Tibial nerve (tissue), 4 donors: ENCODE measurements at places on chromosomes 12 and 14. TPM values are rescaled to one million over a fixed set of nuclear protein-coding genes. Genes with fewer than 3 reads are reported as not detected.

Gene WSB2
- 39.8 TPM for total RNA-seq

Gene GALNT16
- total RNA-seq = 9.6 TPM

DNA sequence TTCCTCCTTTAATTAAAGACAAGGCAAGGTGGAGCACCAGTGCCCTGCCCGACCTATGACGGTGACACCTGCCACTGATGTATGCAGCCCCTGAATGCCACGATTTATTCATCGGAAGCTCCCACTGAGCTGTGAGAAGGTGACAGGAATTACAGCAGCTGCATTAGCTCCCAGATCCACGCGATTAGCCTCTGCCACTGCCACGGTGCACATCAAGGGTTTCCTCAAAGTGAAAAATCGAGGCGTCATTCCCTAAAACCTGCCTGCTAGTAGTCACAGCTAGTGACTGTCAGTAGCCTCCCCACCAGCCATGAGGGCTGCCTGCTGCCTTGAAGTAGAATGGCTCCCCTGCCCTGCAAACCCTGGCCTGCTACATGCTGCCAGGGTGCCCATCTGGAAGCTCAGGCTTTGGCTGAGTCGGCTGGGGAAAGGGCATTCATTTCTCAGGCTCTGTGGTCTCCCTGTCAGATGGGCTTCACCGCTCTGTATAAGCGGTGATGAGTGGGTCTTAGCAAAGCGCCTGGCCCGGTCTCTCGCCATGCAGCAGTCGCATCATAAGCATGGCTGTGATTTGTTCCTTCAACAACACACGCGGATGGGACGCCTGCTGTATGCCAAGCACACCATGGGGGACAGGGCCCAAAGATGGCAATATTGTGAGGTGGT is 8.2 kb upstream of the BCL11B start:
- no peak for DNase-seq
- no peak overlapping the region for H3K4me3 ChIP-seq
- no peak overlapping the region for H3K27ac ChIP-seq
- peaks cover 42% of the 10 kb centered on the region for H3K27me3 ChIP-seq
- H3K4me1 ChIP-seq = no peaks in the 10 kb centered on the region

DNA sequence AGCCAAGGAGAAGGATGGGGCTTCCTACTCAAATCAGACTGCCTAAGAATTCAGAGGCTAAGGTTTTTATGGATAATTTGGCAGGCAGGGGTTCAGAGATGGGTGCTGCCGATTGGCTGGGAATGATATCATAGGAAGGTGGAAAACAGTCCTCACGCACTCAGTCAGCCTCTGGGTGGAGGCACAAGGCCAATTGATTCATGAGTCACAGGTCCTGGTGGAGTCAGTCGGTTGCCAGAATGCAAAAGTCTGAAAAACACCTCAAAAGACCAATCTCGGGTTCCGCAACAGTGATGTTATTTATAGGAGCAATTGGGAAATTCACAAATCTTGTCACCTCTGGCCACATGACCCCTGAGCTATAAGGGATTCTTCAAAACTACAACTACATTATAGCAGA is 105.5 kb downstream of the GXYLT1 start:
- H3K27ac ChIP-seq = no peak overlapping the region
- no peak overlapping the region for H3K4me3 ChIP-seq
- DNase-seq = peak; percentile 11
- H3K36me3 ChIP-seq = no peaks in the 10 kb centered on the region
- H3K4me1 ChIP-seq = no peaks in the 10 kb centered on the region

- H3K27me3 ChIP-seq = no peaks in the 10 kb centered on the region
- no peak overlapping the region for H3K4me3 ChIP-seq
These were observed 131.3 kb downstream of the ZFP36L1 start for GRCh38 chr14:68661226-68662225.

DNA sequence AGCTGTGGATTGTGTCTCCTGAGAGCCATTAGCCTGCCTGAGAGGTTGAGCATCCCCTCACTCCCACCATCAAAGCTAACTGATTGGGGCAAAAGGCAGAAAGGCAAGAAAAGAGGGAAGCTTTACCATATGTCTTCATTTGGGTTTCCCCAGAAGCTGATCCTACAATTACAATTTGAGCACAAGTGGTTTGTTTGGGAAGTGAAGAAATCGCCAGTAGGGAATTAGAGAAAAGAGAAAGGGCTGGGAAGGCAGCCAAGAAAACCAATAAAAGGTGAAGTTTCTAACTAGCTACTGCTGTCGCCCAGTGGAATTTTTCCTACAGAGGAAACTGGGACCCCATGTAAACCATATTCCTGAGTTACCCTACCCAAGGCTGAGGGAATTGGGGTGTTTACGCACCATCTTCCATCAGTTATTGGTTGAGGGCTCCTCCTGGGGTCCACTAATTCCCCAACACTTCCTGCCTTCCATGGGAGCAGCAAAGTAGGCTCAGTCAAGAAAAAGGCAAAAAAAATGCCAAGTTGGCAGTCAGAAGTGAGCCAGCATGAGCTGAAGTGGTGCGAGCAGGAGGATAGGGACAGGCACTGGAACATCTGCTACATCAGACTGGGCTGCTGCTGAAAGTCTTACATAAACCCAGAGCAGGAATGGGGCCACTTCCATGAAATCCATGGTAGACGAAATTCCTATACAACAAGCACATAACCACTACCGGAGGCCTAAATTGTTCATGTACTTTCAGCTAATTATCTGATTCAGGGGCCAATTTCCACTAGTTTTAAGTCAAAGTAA is 17.3 kb downstream of the KCNK10 start:
- H3K27me3 ChIP-seq = no peaks in the 10 kb centered on the region
- H3K27ac ChIP-seq = no peak overlapping the region
- H3K4me1 ChIP-seq = no peaks in the 10 kb centered on the region
- no peak overlapping the region for H3K4me3 ChIP-seq
- H3K36me3 ChIP-seq = no peaks in the 10 kb centered on the region
- DNase-seq = no peak

- H3K36me3 ChIP-seq = no peaks in the 10 kb centered on the region
- no peaks in the 10 kb centered on the region for H3K27me3 ChIP-seq
- H3K27ac ChIP-seq = no peak overlapping the region
- DNase-seq = no peak
- no peak overlapping the region for H3K4me3 ChIP-seq
These were observed 28.7 kb upstream of the OR4E1 start for GRCh38 chr14:21702316-21702715.

DNA sequence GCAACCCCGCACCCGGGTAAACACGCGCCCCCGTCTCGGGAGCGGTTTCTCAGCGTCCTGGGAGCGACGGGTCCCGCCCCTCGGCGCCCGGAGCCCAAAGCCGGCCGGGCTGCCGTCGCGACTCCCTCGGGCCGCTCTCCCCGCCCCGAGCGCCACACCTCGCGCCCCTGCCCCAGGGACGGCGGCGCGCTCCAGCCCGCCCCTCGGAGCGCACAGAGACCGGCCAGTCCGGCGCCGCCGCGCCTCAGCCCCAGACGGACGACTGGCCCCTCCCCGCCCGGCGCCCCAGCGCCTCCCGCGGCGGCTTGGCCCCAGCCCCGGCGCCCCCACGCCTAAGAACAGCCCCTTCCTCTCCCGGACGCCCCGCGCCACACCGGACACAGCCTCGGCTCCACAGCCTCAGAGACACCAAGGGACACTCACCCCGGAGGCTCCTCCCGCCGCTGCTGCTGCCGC is 411 bp downstream of the BTBD7 start:
- peaks cover 23% of the 10 kb centered on the region for H3K4me1 ChIP-seq
- peaks cover 6% of the 10 kb centered on the region for H3K36me3 ChIP-seq
- no peaks in the 10 kb centered on the region for H3K27me3 ChIP-seq
- peak; percentile 14 for DNase-seq

DNA sequence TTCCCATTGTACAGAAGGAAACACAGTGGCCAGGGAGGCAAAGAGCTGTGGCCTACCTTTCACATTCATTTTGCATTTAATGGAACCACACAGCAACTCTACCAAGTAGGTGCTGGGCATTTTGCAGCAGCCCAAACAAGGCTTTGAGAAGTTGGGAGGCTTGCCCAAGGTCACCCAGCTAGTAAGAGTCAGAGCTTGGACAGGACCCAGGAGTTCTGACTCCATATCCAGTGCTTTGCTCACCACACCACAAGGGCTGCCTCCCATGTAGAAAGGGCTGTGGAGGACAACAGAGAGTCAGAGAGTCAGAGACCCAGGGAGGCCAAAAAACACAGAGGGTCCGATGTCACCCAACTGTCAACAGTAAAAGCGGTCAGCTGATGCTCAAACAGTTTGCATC is 400.2 kb downstream of the BCL11B start:
- no peaks in the 10 kb centered on the region for H3K27me3 ChIP-seq
- H3K4me1 ChIP-seq = no peaks in the 10 kb centered on the region
- H3K27ac ChIP-seq = no peak overlapping the region
- H3K4me3 ChIP-seq = no peak overlapping the region
